Stimulated activated naive CD4-positive, alpha-beta T cell (primary cell): ENCODE measurements at places on chromosomes 2 and 18.

DNA sequence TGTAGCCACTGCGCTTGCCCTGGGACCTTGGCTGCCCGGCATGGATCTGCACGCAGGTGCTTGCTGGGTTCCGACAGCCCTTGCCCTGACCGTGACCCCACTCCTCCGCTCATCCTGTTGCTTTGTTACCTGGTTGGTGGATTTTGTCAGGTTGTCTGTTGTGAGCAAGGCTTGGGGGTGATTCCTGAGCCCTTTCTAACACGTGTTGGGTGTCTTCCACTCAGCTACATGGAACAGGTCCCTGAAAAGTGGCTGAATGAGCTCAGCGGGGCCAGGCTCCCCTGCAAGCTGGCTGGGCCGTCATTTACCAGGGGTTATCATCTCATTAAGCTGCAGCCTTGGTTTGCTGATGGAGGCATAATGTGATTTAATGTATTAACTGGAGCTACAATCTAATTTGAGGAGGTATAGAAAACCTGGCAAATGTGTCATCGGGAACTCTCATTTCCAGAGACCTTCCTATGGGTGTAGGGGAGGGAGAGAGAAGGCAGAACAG, 24.6 kb downstream of the RAMP1 start:
- no peak for DNase-seq

DNA sequence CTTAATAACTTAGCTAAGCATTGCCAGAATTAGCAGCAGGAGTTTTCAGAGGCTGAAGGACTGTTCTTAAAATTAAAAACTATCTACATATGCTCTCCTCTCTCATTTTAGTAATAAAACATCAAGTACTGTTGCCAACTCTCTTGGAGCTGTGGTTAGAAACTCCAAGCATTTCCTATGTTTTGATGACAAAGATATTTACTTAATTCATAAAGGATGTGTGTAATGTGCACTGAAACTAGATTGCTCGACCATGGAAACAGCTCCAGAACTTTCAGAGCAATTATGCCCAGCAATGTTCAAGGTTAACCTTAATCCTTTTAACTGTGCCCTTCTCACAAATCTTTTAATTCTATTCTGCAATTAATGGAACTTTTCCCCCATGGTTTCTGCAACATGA, 8.4 kb downstream of the GRP start:
- no peak for DNase-seq

DNA sequence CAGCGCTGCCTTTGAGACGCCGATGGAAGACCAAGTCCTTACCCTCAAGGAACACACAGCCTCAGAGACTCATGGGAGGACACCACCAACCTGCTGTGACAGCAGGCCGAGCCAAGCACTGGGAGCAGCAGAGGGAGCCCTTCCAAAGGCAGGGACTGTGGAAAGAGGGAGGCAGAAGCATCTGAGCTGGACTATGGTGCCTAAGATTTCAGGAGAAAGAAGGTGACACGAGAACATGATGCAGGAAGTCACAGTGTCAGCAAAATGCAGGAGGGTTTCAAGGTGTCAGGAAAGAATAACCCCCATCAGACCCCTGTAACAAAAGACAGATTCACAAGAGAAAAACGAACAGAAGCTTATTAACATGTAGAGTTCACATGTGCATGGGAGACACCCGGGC, 24.2 kb upstream of the COX7A2L start:
- no peak for DNase-seq

DNA sequence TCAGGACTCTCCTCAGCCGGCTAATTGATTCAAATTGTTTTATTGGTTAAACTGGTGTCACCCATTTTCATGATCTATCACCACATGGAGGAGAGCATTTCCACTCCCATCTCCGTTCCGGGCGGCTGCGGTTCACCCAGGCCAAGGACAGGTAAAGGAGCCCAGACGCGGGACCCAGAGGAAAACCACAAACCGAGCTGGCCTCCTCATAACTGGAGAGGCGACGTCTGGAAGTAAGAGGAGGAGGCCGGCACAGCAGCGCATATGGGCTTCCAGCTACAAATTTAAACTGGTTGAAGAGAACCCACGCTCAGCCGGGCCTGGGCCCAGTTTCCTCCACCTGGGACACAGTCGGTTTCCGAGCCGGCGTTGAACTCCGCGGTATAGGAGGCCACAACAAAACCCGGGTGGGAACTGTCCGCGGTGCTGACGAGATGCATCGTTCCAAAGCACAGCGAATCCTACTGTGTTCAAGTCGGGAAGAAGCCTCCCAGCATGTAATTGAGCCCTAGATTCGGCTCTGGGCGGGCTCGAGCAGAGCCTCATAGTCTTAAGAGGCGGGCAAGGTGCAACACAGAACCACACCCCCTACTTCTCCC, 3.0 kb upstream of the SKOR2 start:
- no peak for DNase-seq
